Activated naive CD4-positive, alpha-beta T cell treated with Interleukin-2 at 50 U/mL for 16 hours (primary cell): ENCODE measurements at places on chromosomes 1 and 21.

- DNase-seq = no peak
Observed at GRCh38 chr1:117828201-117828600, 101.2 kb downstream of the GDAP2 start.

DNA sequence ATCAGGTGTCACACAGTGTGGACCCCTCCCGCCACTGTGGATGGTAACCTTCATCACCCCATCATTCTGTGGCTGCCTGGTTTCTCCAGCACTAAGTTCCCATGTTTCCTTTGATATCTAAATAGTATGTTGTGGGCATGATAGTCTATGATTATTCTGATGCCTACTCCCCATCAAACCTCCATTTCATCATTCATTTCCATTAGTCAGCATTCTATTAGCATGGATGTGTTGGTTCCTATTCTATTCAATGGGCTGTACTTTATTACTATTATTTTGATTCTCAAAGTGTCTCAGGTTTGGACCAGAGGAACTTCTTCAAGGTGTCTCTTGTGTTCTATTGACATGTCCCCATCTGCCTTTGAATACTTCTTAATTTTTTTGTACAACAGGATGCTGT, 112.0 kb downstream of the DISC1 start:
- DNase-seq = no peak

DNA sequence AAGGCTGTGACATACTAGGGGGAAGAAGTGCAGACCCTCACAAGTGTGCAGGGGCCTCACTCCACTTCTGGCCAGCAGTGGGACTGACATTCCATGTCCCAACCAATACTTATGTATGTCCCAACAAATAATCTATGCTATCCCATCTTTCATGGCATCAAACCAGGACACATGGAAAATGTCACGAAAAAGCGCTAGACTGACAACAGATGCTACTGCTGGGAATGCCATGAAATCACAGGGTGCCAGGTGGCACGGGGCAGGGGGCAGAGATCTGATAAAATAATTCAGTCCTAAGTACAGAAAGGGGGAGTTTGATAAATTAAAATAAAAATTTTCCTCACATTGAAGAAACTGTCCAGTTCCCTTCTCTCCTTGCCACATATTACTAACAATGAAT, 27.6 kb upstream of the BCAS2 start:
- DNase-seq = no peak

- no peak for DNase-seq
Observed at GRCh38 chr1:64849942-64850341, 105.1 kb downstream of the RAVER2 start.

DNA sequence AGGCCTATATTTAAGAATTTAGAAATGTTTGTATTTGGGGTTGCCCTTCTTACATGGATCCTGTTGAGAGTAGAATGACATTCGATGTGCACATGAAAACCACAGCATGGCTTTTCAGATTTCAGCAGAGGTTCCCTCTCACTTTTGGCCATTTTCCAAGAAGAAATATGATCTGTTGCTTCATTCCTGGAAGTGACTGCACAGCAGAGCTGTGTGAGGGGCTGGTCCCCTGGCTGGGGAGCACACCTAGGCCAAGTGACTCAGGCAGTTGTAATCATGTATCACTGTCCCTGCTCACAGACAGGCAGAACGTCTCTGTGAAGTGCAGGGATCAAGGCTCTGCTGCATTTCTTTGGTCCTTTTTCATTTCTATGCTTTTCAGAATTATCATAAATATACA, 32.3 kb downstream of the AGT start:
- DNase-seq = no peak

GRCh38 chr1:45521413-45522323, at the start of gene PRDX1:
Gene PRDX1, minus strand, starts transcription at chr1:45521884. Its CDS starts 2,841 bp downstream, at chr1:45519043.
- DNase-seq = peak; percentile 97

DNA sequence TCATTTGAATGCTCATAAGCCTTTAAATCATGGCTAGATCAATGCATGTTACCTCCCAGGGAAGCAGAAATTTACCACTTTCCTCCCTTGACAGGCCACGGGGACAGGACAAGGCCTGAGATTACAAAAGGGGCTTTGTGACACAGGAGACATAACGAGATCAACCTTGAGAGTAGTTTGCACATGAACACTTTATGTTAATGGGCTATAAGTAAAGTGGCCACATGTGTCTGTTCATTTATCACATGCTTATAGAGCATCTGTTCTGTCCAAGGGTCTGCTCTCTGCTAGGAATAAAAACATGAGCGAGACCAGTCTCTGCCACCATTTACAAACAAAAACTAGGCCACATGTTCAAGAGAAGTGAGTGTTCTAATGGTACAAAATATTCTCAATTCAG, 144.1 kb upstream of the C8B start:
- DNase-seq = no peak

- DNase-seq = no peak
Observed at GRCh38 chr1:156525071-156525501, 24.5 kb upstream of the MEF2D start.

- no peak for DNase-seq
Observed at GRCh38 chr1:97758541-97759057, 162.2 kb downstream of the DPYD start.

- DNase-seq = no peak
Observed at GRCh38 chr1:55124470-55124869, 85.1 kb downstream of the PCSK9 start.

- no peak for DNase-seq
Observed at GRCh38 chr1:221743416-221744208, 1.7 kb upstream of the DUSP10 start.

DNA sequence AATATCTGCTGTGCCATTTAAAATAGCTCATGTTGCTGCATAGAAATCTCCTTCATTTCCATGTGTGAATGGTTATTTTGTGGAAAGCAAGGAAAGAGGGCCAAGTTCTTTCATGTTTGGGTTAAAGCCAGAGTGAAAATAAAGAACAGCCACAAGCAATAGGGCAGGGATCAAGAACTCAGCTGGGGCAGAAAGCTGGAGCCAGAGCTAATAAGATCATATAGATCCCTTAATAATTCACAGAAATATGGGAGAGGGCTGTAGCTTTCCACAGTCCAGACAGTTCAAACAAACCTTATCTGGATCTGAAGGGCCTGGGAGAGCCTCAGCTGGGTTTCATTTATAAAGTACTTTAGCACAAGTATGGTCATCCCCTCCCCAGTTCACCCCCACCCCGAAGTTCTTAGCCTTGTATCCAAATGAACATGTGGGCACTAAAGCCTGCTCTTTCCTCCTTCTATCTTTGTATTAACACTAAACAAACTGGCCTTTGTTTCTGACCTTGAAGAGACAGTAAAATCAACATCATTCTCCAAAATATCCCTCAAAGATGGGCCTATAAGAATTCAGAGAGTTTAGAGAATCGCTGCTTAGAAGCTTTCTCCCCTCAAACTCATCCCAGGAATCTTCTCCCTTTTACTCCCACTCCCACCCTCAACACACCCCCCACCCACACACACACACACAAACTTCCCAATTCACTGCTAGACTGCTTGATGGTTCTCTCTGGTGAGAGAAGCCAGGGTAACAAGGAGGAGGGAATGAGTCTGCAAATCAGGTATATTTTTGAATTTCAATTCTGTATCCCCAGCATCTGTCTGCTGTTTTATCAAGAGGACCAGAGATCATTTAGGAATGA, 41.7 kb downstream of the UTP25 start:
- DNase-seq = no peak

DNA sequence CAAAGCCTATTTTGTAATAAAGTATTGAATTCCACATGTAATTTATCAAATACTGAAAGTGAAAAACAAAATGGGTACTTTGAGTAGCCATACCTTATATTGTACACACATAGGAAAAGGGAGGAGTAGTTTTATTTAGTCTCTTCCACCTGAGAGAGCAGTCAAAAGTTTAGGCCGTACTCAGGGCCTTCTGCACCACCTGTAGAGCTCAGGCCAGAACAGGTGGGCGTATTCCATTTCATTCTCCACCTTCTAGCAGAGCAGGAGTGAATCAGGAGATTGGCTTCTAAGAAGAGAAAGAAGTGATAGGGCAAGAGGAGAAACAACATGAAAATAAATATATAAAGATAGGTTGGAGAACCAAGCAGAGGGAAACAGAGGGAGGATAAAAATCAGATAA, 44.0 kb downstream of the TRAF5 start:
- no peak for DNase-seq

DNA sequence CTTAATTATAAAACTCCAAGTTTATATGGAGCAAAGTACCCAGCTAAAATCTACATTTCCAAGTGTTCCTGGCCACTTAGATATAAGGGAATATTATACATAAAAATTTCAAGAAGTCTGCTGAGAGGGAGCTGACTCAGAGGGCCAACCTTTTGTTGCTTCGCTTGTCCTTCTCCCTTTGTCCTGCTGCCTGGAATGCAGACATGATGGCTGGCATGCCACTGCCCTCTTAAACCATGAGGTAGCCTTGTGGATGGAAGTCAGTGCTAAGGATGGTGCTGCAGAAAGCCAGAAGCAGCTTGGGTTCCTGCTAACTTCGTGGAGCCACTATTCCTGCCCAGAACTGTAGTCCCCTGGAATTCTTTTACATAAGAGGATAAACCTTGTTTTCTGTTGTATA, 38.9 kb upstream of the SRP9 start:
- no peak for DNase-seq

GRCh38 chr1:11761988-11762406, at the start of gene C1orf167:
Gene C1orf167, plus strand, starts transcription at chr1:11762193. Its CDS starts 2,208 bp downstream, at chr1:11764401.
- DNase-seq = peak; percentile 32

- DNase-seq = no peak
Observed at GRCh38 chr1:40058453-40059337, 18.2 kb downstream of the CAP1 start.

DNA sequence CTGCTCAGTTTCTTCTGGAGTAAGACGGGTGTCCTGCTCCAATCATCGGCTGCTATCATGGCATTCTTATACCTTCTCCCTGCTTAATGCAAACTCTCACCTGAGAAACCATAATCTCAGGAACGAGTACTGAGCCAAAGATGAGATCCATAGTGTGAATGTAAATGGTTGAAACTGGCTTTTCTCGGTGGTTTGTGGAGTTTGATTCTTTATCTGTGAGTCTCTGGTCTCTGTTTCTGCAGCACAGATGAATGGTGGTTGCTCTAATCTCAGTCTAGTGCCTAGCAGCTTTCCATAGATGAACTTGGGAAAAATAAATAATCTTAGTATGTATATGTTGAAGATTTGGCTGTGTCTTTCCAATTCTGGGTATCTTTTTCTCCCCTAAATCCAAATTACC, 274.4 kb downstream of the HHAT start:
- DNase-seq = no peak

DNA sequence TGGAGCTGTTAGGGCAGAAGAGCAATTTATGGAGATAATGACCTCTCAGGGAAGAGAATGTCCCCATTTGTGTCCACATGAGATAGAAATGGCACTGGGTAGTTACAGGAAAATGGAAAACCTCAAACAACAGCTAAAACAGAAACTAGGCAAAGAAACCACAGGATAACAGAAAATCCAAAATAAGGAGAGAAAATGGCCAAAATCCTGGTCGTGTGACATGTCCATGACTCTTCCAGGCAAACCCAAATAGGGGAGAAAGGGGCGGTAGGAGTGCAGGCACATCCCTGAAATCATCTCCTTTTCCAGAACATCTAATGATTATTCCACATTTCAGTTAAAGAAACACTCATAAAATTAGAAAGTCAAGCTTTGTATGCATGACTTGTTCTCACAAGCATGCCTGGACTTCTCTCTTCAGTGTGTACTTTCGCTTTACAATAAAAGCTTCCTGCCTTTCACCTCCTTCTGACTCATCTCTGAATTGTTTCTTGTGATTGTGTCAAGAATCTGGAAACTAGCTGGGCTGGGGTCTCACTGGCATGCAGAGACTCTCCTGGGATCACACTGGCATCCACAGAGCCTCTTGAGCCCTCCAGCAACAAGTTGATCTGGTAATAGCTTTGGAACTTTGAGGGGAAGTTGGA, 171.4 kb upstream of the ZP4 start:
- no peak for DNase-seq

DNA sequence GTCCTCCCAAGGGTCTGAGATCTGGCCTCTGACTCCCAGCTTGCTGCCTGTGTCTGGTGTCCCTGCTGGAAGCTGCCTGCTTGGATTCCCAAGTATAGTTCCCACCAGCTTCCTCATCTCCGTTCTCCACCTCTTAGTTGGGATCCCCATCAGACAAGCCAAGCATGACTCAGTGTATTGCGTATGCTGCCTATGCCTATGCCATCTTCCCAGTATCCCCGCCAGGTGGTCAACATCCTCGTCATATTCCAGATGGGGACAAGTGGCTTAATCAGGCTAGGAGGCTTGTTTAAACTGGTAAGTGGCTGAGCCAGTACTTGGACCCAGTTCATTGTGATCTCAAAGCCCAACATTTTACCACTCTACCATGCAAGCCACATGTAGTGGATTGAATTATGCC, 204.4 kb downstream of the GRIK3 start:
- no peak for DNase-seq

GRCh38 chr1:110292031-110292741, 47.0 kb upstream of the RBM15 start:
- DNase-seq = no peak

- no peak for DNase-seq
Observed at GRCh38 chr1:147625362-147625995, 44.8 kb downstream of the ACP6 start.

GRCh38 chr1:225428068-225428880, 436 bp upstream of the LBR start:
- peak; percentile 91 for DNase-seq

DNA sequence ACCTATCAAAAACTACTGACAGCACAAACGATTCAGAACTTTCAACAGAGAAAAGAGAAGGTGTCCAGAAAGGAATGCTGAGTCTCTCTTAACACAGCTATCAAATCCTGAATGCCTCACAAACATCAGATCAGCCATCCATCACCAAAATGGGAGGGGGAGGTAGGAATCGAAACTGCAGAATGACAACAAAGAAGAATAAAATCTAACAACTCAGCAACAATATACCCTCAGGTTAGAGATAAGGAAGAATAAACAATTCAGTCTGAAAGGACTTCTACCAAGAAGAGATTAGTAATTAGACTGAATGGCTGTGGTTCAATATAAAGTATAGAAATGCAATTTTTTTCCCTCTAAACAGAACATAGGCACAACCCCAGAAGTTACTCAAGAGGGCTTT, 94.4 kb downstream of the RERE start:
- DNase-seq = no peak

DNA sequence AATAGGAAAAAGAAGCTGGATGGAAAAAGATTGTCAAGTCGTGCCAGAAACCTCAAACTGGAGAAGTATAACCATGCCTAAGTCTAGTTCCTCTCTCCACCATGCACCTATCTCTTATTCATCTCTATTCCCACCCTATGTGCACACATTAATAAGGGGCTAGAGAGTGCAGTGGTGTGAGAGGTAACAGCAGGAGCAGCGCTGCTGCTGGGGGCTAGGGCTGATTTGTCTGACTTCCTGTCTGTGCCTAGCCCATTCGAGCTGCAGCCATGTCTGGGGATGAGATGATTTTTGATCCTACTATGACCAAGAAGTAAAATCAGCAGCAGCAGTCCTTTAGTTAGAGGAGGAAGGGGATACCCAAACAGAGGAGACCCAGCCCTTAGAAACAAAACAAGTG, 43.0 kb downstream of the TRIM33 start:
- no peak for DNase-seq
